ENCODE measurements at places on chromosomes 2 and 18.

GRCh38 chr2:71003966-71004755, 9.5 kb upstream of the TEX261 start:
- no peak for DNase-seq

DNA sequence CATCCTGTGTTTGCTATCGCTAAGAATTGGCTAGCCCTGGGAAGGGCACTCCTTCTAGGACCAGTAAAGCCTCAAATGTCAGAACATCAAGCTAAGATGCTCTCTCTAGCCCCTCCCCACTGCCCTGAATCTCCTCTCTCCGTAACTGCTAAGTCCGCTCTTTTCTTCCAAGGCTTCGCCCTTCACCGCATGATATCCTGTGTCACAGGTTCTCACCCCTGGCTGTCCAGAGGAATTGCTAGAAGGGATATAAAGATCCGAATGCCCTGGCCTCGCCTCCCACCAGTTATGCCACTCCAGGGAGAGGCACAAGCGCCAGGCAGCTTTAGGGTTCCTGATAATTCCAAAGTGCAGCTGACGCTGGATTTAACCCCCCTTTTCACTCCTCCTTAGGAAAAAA, 17.1 kb upstream of the GPR45 start:
- no peak for DNase-seq

DNA sequence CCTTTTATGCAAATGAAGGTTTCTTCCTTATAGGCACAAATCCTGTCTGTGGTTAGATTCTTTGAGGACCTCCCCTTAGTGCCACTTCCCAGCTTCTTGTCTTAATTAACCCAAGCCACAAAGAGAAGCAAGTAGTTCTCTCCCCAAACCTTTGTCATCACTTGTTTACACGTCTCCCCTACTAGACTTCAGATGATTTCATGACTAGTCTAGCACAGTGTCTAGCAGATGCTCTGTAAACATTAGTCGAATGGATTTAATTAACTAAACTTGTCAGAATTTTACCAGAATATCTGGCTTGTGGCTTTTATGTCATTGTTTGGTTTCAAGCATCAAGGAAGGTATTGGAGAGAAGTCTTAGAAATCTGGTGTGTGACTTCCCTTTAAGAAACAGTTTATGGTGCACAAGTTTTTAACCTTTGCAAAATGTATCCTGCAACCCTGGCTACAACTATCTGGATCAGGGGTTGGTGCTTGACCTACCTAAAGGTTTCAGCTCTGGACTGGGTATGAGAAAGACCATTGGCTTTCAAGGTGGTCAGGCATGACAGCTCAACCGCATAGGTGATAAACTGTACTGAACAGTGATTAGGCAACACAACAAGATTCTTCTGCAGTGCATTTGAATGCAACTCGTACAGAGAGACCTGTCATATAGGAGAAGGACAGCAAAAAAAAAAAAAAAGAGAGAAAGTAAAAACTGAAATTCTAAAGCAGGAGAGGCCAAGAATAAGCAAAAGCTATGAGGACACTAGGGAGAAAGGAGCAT, 93.2 kb upstream of the CCDC150 start:
- no peak for DNase-seq

GRCh38 chr2:195537811-195538210, 119.2 kb upstream of the SLC39A10 start:
- no peak for DNase-seq

- DNase-seq: no peak
These were observed 29.3 kb upstream of the NFATC1 start for GRCh38 chr18:79366177-79367094.

GRCh38 chr2:231132129-231132528, 7.3 kb upstream of the HTR2B start:
- no peak for DNase-seq

DNA sequence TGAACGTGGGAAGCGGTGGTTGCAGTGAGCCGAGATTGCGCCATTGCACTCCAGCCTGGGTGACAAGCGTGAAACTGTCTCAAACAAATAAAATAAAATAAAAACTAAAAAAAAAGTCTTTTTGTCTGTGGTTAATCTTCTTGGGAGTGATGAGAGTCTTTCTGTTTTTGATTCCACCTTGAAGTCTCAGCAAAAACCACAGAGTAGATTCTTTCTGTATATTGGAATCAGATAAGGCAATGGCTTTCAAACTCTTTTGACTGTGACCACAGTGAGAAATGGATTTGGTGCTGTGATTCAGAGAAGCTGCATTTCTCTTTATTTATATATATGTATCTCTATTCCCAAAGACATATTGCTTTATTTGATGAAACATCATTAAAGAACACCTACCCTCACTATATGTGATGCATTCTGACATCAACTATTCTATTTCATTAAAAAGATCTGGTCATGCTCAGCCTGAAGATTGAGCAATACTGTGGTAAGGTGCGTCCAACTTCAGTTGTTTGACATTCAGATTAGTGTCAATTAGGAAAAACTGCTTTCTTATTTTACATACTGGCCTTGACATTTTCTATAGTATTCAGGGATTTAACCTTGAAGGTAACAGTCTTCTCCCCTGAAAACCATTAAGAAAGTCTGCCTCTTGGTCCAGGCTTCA, 15.6 kb downstream of the HRH4 start:
- no peak for DNase-seq

GRCh38 chr2:124343827-124344498, 318.9 kb downstream of the CNTNAP5 start:
- no peak for DNase-seq

DNA sequence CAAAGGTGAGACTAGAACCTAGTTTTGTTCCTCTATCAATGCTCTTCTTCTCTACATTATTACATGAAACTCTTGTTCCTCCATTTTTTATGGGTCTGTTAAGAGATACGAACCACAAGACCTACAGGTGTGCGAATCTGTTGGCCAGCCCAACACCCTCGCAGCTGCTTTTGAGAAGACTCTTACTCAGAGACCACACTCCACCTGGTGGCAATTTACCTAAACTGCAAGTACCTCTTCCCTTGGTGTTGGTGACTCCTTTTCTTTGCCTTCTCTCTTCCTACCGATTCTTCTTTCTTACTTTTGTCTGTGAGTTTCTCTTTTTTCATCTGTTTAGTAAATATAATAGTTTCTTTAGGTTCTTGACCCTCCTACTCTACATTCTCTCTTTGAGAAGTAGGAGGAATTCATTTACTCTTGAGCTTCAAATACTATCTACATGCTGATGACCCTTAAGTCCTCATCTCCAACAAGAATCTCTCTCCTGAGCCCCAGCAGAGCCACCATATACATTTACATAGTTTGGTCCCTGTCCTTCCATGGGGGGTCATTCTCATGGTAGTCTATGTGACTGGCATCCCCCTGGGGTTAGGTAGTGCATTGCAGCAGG, 81.8 kb upstream of the GAREM1 start:
- DNase-seq: peak; percentile 21

DNA sequence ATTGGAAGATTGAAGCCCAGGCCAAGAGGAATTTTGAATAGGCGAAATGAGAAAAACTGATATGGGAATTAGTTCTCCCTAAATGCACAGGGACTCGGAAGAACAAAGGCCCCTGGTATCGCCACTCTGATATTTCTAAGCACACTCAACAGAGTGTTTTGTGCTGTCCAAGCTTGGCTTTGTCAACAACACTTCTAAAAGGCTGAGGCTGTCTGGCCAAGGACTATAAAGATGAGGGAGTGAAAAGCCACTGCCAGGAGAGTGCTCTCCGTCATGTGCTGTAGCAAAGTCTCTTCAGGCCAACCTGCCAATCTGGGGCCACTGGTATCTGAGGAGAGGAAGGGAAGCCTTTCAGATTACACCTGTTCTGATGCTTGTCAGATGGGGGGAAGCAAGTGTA, 611.2 kb upstream of the PIK3C3 start:
- no peak for DNase-seq

GRCh38 chr2:237065071-237065377, 20.7 kb upstream of the COPS8 start:
- DNase-seq: no peak

- DNase-seq: no peak
These were observed 1.2 kb downstream of the ME2 start for GRCh38 chr18:50880119-50880465.

DNA sequence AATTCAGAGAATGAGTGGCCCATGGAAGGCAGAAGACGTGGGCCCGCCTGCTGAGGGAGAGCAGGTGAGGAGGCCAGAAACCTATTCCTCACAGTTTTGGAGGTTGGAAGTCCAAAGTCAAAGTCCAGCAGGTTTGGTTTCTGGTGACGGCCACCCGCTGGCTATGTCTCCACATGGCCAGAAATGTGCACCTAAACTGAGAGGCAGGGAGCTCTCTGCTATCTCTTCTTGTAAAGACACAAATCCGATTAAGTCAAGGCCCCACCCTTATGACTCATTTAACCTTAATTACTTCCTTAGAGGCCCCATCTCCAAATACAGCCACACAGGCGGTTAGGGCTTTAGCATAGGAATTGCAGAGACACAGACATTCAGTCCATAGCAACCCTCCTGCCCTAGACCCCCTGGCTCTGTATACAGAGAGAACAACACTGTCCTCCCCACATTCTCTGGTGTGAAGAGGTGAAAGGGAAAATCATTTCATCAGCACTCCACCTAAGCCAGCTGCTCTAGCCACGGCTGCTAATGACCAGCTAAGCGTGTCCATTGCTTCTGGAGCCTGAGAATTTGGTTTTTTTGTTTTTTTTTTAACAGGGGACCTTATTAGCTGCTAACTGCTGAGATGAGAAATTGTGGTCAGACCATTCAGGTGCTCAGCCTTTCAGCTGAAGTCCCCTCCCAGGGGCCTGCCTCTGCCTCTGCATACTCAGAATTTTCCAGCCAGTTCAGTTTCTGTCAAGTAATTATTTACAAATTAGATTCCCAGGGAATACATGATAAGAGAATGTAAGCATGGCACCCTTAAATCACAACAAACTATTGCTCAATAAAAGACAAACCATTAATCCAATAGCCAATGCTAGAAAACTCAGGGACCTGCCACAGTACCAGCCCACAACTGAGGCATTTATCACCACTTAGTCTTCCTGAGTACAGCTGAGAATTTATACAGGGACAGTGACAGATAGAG, 368.7 kb upstream of the ID2 start:
- no peak for DNase-seq

DNA sequence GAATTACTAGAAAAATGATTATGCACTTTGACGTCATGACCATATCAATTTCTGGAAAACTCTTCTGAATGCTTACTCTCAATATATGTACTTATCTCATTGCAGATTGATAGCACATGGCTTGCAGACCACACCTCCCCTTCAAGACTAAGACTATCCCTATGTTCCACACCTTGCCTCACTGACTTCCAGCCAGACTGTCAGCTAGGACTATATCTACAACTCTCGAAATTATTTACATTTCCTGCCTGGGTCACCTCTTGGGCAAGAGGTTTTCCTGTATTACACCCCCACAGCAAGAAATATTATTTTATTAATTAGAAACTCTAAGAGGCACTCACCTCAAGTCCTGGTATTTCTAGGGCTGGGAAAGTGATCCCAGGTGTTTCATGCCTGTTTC, 236.6 kb downstream of the CYRIA start:
- DNase-seq: no peak

DNA sequence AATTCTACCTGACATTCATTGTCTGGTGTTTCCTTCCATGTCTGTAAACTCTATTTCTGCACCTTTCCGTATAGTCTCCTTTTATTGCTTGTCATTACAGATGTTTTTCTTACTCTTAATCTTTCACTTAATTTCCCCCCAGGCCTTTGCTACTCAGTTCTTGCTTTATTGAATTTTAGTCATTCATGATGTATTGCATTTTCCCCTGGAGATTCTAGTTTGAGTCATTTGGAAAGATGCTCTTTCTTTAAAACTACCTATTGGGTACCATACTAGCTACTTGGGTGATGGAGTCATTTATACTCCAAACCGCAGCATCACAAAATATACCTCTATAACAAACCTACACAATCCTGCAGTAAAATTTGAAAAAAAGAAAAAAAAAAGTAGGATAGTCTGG, 27.2 kb upstream of the LPIN2 start:
- no peak for DNase-seq

All from putamen (tissue), 1 donor.